Gastrocnemius medialis (tissue), 4 donors: ENCODE measurements at places on chromosomes 4 and X.

GRCh38 chr4:103934178-103934789 is 214.5 kb upstream of the TACR3 start:
- DNase-seq = no peak

- no peak for DNase-seq
Observed at GRCh38 chr4:126733301-126733700, 899.5 kb upstream of the INTU start.

GRCh38 chr4:85489273-85489981 is 14.5 kb downstream of the ARHGAP24 start:
- DNase-seq = no peak

- no peak for DNase-seq
Observed at GRCh38 chrX:19334945-19335626, 8.6 kb upstream of the PDHA1 start.

- DNase-seq = peak; percentile 39
Observed at GRCh38 chr4:154049457-154050181, 260.7 kb upstream of the SFRP2 start.

- no peak for DNase-seq
Observed at GRCh38 chr4:105291925-105292324, 145.2 kb downstream of the TET2 start.

GRCh38 chr4:84792366-84793301 is 173.9 kb downstream of the WDFY3 start:
- DNase-seq = no peak

DNA sequence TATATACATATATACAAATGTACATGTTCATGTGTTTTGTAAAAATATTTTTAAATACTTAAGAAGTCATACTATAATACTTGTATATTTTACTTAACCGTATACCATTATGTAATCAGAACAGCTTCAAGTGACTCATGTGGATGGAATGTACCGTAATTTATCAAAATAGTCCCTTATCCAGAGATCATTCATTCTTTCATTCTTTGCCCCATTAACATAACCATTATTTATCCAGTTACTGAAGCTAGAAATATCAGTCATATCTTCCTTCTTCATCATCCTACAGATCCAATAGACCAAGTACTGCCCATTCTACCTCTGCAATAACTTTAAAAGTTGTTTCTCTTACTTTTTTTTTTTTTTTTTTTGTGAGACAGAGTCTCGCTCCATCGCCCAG is 164.2 kb downstream of the MAB21L2 start:
- no peak for DNase-seq

DNA sequence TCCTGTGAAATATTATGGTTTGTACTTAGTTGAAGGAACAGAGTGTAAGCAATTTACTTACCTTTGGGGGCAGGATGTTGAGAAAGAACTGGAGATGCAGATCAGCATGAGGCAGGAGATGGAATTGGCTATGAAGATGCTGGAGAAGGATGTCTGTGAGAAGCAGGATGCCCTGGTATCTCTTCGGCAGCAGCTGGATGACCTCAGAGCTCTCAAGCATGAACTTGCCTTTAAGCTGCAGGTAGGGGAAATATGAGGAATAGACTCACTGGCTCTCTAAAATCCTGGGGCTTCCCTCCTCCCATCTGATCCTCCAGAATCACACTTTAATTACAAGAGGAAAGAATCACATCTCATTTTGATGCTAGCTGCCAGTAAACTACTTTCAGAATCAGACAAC is 51.0 kb downstream of the GRSF1 start:
- DNase-seq = no peak

- no peak for DNase-seq
Observed at GRCh38 chrX:13165266-13166189, 121.1 kb upstream of the FAM9C start.
